ENCODE measurements at places on chromosomes 6 and 20.
A peak's percentile ranks its signal among the peaks of the same experiment; 100 is the strongest.

- DNase-seq = no peak
These were observed 314.6 kb downstream of the CDH26 start for GRCh38 chr20:60272790-60273189.

DNA sequence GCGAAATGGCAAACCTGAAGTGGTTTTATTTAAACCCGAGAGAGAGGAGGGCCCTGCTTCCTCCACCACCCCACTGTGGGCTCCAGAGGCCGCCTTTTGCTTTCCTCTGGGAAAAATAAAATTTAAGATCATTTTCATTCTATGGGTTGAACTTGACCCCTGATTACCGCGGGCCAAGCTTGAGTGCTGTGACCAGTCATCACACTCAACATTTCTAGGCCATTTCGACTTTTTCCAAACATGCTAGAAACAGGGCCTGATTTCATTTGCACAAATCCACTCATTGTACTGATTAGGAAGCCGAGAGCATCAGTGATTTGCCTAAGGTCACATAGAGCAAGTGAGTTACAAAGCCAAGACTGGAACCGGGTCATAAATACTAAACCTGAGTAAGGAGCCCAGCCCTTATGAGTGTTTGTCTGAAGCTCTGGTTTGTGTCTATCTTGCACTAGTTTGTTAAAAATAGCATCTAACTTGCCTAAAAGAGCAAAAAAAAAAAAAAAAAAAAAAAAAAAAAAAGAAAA lies 179.7 kb downstream of the DLL1 start:
- DNase-seq = no peak

DNA sequence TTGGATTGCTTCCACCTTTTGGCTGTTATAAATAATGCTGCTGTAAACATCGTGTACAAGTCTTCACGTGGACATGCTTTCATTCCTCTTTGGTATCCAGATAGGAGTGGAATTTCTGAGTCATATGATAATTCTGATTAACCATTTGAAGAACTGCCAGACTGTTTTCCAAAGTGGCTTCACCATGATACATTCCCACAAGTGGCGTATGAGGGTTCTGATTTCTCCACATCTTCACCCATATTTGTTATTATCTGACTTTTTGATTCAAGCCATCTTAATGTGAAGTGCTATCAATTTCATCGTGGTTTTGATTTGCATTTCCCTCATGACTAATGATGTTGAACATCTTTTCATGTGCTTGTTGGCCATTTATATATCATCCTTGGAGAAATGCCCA lies 2.9 kb upstream of the SNRPB start:
- peak; percentile 47 for DNase-seq

DNA sequence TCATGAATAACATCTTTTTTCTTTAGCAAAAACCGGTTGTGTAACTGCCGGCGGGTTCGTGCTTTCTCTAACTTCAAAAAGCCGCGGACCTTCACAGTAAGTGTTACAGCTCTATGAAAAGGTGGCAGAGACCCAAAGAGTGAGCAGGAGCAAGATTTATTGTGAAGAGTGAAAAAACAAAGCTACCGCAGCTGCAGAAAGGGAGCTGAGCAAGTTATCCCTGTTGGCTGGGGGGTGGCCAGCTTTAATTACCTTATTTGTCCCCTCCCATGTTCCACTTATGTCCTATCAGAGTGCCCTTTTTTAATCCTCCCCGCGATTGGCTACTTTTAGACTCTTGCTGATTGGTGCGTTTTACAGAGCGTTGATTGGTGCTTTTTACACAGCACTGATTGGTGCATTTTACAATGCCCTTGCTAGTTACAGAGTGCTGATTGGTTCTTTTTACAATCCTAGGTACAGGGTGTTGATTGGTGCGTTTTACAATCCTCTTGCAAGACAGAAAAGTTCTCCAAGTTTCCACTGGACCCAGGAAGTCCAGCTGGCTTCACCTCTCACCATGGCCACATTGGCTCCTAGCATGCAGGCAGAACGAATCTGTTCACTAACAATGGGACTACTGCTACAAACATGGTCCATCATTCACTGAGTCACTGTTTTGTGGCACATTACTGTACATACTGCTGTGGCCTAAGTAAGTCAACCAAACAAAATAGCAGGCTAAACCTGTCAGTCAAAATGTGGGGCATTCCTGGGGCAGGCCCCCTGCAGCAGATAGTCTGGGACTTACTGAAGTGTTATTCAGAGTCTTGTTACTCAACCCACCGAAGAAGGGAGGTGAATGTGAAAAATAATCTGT lies 52.8 kb downstream of the MYLIP start:
- DNase-seq = peak; percentile 16

DNA sequence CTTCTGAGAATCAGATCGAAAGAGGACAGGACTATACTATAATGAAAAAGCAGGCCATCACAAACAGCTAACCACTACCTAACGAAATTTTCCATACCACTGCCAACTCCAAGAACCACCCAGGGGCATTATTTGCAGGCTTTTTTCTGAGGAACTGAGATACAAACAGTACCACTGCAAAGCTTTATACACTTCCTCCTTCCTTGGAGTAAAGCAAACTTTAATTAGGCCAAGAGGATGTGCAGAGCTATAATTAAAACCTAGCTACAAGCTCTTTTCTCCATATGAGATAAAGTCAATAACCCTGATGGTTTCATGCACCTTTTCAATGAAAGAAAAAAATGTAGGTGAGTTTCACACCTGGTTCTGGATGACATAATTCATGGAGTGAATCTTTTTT lies 68.5 kb downstream of the ELOVL5 start:
- no peak for DNase-seq
